ENCODE measurements at places on chromosomes 5 and 9.

DNA sequence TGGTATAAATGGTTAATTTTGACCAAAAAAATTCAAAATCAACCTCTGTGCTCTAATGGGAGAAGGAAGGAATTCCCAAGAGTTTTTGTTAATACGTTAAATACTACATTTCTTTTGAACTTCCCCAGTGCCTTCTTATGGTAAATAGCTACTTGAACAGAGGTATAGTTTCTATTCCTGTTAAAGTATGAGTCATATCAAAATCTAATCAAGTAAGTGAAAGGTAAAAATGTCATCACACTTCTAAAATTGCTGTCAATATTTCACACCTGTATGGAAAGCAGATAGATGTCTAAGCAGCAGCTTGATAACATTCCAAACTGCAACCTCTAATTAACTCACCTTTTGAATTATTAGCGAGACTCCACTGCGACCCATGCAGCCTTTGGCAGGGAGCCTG is 214.1 kb upstream of the MEF2C start:
- DNase-seq: no peak

DNA sequence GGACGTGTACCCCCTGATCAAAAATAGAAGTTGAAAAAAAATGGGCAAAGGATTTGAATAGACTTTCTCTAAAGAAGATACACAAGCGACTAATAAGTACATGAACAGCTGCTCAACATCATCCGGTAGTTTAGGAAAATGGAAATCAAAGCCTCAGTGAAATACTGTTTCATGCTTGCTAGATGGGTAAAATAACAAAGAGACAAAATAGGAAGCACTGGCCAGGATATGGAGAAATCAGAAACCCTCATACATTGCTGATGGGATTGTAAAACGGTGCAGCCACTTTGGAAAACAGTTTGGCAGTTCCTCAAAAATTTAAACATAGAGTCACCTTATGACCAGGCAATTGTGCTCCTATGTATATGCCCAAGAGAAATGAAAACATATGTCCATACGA is 65.0 kb upstream of the SUB1 start:
- DNase-seq: no peak

DNA sequence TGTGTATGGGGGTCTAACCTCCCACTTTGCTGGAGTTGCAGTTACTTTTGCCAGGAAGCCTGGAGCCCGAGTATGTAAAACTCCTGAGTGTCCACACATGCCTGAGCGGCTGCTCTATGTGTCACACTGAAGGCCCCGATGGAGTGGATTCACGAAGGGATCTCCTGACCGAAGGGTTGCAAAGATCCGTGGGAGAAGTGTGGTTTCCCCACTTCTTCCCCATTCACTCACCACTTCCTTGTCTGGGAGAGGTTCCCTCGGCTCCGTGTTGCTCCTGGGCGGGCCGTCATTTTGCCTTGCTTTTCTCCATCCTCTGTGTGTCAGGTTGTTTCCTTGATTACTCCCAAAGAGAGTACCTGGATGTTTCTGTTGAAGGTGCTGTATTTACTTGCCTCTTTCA is 16.2 kb upstream of the IL3 start:
- no peak for DNase-seq

- DNase-seq: no peak
These were observed 2.5 kb downstream of the DIPK1B start for GRCh38 chr9:136714893-136715274.

DNA sequence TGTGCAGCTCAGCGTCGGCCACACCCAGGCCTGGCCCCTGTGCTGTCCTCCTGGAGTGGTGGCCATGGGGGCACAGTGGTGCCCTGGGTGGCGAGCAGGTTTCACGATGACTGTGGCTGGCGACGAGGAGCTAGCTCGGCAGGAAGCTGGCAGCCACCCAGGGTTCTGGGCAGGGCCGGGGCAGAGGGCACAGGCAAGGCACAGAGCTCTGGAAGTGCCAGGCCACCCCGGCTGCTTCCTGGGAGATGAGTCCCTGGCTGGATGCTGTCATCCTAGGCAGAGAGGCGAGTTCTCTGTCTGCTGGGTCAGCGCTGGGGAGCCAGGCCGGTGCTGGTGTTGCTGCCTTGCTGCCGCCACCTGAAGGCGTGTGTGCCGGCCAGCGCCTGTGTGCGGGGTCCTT is 51.7 kb downstream of the RXRA start:
- DNase-seq: no peak

- no peak for DNase-seq
These were observed 7.4 kb upstream of the SLC22A5 start for GRCh38 chr5:132362086-132362485.

DNA sequence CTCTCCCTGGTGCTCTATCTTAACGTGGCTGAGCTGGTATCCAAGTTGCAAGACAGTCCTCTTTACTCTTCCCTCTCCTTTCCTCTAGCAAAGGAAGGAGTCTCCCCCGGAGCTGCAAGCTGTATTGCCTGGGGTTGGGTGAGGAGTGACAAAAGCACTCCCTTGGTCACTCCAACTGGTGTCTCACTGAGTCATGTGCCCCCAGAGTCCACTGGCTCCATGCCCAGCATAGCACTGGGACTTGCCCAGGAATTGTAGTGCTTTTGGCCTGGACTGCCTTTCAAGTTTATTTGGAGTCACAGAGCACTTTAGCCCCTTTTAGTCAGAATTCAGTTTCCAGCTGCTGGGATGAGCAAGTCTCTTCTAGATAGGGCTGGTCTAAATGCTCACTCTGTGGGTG is 82.6 kb upstream of the FST start:
- DNase-seq: no peak

DNA sequence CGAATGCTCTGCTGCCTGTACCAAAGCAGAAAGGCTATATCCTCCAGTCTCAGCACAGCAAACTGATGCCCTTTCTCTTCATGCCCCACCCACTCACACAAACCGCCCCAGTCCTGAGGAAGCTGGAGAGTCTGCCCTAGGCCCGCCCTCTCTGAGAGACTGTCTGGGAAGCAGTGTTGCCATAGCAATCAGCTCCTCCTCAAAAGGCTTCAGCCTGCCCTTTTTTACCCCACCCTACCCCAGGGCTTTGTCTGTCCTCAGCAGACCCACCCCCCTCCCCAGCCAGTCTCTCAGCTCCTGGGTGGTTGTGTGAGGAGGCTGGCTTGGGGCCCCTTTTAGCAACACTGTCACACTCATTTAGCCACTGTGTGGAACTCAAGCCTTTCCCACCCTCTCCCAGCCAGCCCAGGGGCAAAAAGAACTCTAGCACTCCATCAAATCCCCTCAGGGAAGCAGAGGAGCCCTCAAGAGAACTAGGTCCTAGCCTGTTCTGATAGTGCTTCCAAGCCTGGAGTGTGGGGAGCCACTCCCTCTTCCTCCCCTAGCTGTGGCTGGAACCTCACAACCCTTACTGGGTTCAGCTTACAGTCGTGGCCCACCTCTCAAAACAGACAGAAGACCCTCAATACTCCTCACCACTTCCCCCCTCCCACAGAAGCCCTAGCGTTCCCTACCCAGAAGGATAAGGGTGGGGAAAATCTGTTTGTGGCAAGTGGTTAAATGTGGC is 1.4 kb downstream of the ATOSB start:
- DNase-seq: peak; percentile 17
